Ureter (tissue), 1 donor: ENCODE measurements at places on chromosomes 16 and 17. TPM values are rescaled to one million over a fixed set of nuclear protein-coding genes. Genes with fewer than 3 reads are reported as not detected.

DNA sequence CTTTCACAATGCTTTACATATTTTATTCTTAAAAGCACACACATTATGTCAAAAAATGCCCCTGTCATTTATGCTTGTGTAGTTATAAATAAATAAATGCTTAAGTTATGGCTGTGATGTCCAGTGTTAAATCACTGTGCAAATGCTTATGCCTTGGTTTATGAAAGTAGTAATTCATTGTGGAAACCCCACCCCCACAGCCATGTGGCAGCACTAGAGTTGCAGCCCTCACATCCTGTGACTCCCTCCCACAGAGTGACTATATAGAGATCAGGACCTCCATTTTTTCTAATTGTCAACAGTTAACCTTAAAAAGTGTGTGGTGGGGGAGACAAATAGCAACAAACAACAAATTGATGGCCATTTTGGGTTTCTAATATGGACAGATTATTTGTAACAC, 2.4 kb downstream of the SKAP1 start:
- DNase-seq, result no peak

The PIP4K2B gene
- total RNA-seq, result 44.7 TPM

The KRTAP4-6 gene
- total RNA-seq, result not detected

- DNase-seq, result no peak
Measured at GRCh38 chr17:13078591-13079385, 61.0 kb upstream of the ELAC2 start.

The ADAM11 gene
- 2.2 TPM for total RNA-seq

DNA sequence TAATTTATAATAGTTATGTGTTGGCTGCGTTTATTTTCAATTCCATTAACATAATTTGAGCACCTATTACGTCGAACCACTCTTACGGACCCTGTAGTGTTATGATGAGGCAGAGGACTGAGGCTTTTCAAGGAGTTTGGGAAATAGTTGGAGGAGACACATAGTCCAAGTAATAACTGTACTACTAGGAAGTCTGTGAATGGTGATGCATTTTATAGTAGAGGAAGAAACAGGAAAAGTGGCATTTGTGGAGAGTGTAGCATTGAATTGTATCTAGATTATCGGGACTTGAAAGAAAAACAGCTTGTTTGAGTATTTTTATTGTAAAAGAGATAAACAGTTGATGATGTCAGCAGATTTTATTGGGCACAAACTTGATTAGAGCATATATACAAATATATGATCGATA, 1.7 kb downstream of the NFATC3 start:
- no peak for DNase-seq

The UMOD gene
- not detected for total RNA-seq

The ACE gene
- 7.5 TPM for total RNA-seq

DNA sequence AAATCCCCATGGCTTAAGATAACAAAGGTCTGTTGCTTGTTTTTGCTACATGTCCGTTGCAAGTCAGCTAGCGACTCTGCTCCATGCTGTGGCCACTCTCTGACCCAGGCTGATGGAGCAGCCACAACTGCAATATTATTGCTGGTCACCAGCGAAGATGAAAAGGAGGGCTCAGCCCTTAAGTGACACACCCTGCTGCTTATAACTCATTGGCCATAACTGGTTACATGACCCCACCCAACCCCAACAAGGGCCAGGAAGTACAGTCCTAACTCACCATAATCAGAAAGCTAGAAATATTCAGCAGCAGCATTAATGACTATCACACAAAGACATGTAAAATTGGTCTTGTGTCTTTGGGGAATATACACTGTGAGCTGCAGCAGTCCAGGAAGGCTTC, 224.3 kb downstream of the SOX9 start:
- DNase-seq, result no peak

The PERCC1 gene
- total RNA-seq, result not detected

DNA sequence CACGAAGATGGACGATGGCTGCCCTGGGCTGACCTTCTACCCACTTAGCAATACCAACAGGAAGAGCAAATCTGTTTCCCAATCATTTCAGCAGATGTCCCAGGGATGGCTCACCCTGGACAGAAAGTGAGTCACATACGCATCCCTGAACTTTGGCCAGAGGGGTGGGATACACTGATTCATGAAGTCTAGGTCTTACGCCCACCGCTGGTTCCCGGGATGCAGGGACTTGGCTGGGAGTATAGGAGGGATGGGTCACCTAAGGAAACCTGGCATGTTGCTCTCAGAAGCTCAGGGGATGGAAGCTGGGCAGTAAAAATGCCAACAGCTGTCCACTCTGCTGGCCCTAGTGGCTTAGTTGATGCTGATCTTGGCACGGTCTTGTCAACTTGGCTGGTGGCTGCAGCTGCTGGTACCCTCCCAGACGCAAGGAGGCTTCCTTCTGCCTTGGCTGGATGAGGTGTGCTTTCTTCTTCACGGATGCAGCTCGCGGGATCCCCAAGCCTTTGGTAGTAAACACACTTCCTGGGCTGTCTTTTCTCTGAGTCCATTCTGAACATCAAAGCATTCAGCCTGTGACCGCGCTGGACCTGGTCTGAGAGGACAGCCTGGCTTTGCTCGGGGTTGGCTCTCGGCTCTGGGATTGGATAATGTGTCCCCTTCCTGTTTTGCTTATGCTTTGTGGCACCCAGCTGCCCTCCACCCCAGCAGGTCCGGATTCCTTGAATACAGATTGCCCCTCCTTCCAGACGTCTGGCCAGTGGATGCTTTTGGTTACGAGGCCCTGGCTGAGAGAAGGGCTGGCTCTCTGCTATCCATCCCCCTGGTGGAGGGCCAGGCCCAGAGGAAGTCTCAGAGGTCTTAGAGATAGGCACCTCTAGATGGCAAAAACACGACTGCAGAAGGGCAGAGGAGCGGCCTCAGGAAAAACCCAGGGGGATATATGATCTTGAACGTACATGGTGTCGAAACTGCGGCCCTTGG, 71.5 kb downstream of the RAP1GAP2 start:
- DNase-seq, result no peak

The OTOA gene
- total RNA-seq, result 0.70 TPM

DNA sequence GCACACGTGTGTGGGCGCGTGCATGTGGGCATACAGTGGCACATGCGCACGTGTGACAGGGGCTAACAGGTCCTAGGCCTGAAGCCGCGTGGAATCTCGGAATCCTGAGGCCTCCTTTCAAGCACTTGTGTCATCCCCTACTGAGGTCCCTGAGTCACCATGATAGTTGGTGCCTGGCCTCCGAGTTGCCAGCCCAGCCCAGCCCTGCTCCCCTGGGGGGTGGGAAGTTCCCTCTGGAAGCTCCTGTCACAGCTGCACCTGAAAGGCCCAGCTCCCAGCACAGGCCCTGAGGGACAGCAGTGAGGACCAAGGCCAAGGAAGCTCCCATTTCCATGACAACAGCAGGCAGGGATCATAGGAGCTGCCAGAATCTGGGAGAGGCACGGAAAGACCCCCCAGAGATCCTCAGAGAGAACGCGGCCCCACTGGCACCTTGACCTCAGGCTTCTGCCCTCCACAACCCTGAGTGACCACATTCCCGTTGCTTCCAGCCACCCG, 35.4 kb upstream of the ENPP7 start:
- no peak for DNase-seq

The SMPD3 gene
- 1.6 TPM for total RNA-seq

GRCh38 chr16:686459-687260, 2.5 kb upstream of the JMJD8 start:
- DNase-seq, result no peak

- DNase-seq, result no peak
Measured at GRCh38 chr16:79302731-79303130, 297.8 kb downstream of the MAF start.

The SRCIN1 gene
- total RNA-seq, result 22.6 TPM

The WNT9B gene
- total RNA-seq, result 1.1 TPM
